CD4-positive, alpha-beta T cell (primary cell): ENCODE measurements at places on chromosomes 16 and 17.

- no peak for DNase-seq
These were observed 118.1 kb downstream of the FTO start for GRCh38 chr16:53821957-53822625.

DNA sequence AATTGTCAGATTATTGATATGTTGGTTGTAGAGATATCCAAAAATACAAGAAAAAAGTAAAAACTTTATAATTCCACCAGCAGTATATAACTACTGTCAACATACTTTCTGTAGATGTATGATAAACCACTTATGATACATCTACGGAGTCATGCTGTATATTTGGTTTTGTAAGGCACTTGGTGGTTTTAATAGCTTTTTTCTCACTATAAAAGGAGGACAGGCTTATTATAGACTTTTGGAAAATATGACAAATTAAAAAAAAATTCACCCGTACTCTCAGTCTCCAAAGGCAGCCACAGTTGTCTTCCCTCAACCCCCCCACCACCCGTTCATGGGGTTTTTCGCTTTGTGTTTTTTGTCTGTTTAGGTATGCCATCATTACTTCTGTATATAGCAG, 14.8 kb downstream of the RAI1 start:
- no peak for DNase-seq

- peak; percentile 86 for DNase-seq
These were observed at the start of gene EDC4 for GRCh38 chr16:67872631-67873434. TSS of gene EDC4 (plus strand) at chr16:67873052. CDS start at chr16:67873262, 210 bp downstream.

- no peak for DNase-seq
These were observed 40.8 kb downstream of the SLFN12L start for GRCh38 chr17:35496451-35497290.

GRCh38 chr17:38706505-38707216, 1.6 kb downstream of the MLLT6 start:
- DNase-seq: no peak

DNA sequence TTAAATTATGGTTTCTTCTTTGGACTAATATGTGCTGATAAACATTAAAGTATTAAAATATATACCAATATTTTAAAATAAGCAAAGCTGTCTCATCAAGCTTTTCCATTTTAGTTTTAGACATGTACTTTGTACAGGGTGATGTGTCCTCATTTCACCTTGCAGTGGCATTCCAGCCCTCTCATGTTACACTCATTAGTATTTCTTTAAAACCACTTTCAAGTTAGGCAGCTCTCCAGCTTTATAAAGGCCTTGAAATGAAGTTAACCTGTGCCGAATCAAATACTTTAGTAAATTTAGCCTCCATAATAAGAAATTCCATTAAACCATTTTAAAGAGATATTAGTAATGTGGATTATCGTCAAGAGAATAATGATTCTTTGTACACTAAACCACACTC, 107.6 kb upstream of the HLF start:
- DNase-seq: no peak

DNA sequence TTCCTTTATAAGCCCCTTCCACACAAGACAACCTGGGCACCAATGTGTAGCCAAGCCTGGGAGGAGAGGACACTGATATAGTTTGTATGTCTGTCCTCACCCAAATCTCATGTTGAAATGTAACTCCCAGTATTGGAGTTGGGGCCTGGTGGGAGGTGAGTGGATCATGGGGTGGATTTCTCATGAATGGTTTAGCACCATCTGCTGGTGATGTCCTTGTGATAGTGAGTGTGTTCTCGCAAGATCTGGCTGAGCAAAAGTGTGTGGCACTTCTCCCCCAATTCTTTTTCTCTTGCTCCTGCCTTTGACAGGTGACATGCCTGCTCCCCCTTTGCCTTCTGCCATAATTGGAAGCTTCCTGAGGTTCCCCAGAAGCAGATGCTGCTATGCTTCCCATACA, 135.8 kb downstream of the USP31 start:
- DNase-seq: no peak

- DNase-seq: no peak
These were observed 46.0 kb downstream of the HOXB1 start for GRCh38 chr17:48484850-48485249.

DNA sequence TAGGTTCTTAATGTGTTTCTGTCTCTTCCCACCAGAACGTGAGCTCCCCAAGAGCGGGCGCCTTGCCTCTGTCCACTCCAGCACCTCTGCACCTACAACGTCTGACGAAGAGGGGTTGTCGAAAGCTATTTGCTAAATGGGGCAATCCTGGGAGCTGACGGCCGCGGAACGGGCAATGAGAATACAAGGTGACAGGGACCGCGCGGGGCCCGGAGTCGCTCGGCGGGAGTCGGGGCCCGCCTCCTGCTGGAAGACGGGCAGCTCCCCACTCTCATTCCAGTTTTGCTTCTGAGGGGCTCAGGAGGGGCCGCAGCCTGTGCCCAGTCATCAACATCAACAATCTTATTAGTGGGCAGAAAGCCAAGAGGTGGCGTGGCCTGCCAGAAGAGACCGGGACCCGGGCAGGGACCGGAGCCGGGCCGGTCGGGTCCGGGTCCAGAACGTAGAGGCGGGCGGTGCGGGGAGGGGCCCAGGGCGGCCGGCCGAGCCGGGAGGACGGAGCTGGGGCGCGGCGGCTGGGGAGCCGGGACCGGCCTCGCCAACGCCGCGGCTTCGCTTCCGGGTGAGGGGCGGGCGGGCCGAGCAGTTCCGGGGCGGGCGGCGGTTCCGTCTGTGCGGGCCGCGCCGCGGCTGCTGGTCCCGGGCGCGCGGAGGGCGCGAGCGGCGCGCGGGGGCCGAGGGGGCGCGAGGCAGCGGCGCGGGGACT, at the start of gene MOSMO:
TSS of gene MOSMO (plus strand) at position 603 of the 706 bp plus-strand sequence. CDS start 191 bp downstream, outside the sequence.
- peak; percentile 68 for DNase-seq

- no peak for DNase-seq
These were observed 26.1 kb upstream of the KDM8 start for GRCh38 chr16:27177031-27177774.

- DNase-seq: no peak
These were observed 20.4 kb upstream of the GRIN2A start for GRCh38 chr16:10202649-10203048.

GRCh38 chr17:31171701-31172100, 76.9 kb downstream of the NF1 start:
- no peak for DNase-seq

GRCh38 chr17:75440738-75441448, 15.5 kb upstream of the TMEM94 start:
- no peak for DNase-seq

- DNase-seq: peak; percentile 57
These were observed 49.6 kb downstream of the USP22 start for GRCh38 chr17:20992987-20993862.

GRCh38 chr16:83117810-83118209, 491.0 kb downstream of the CDH13 start:
- DNase-seq: no peak

DNA sequence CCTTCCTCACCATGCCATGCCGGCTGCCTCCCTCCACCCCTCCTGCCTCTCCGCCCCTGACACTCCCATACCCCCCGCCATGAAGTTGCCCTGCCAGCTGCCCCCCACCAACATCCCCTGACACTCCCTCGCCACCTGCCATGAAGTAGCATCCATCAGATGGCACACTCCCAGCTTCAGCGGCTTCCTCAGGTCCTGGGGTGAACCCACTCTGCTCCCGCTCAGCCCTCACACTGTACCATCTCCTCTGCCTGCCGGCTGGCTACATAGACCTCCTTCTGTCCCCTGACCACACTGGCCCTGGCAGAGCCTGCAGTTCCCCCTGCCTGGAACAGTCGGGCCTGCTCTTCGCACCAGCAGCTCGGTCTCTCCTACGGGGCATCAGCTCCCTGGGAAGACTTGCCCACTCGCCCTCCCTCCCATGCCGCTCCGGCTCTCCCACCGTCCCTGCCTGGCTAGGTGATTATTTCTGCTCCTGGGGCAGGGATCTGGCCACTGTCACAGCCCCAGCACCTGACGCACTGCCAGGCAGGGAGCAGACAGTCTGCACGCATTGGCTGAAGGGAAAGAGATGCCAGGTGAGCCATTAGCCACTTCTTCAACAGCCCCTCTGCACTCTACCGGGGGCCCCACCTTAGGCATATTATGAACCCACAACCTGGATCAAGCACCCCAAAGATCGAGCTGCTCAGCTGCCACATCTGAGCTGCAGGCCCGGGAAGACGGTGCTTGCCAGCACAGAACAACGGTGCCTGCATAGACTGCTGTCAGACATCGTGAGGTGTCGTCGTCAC, 9.0 kb downstream of the CANT1 start:
- no peak for DNase-seq

- DNase-seq: no peak
These were observed 170.4 kb downstream of the SALL1 start for GRCh38 chr16:50980666-50981065.

GRCh38 chr16:88479793-88480760, 27.0 kb downstream of the ZFPM1 start:
- peak; percentile 45 for DNase-seq

DNA sequence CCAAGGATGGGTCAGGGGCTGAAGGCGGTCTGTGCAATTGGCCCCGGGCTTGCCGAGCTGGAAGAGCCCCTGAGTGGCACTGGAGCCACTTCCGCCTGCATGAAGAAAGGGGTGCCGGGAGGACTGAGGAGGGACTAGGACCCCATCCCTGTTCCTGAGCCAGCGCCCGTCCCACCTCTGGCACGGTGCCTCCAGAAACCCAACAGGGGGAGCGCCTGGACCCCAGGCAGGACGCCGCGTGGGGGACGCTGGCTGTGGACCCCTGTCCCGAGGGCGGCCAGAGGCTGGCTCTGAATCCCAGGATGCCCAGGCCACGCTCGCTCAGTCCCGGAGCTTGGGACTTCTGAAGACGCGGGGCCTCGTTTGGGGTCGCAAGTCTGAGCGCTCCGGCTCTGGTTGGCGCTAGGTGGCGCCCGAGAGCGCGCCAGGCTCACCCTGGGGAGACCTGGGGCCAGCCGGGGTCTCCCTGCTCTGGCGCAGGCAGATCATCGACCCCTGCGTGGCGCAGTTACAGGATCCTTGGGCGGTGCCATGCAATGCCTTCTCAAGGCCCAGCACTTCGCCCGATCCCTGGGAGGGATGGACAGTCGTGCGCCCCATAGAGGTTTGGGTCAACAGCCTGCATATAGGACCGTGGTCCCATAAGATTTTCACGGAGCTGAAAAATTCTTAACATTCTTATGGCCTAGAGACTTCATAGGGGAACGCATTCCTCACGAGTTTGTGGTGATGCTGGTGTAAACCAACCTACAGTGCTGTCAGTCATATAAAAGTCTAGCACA, 58.5 kb upstream of the CREBBP start:
- peak; percentile 71 for DNase-seq

DNA sequence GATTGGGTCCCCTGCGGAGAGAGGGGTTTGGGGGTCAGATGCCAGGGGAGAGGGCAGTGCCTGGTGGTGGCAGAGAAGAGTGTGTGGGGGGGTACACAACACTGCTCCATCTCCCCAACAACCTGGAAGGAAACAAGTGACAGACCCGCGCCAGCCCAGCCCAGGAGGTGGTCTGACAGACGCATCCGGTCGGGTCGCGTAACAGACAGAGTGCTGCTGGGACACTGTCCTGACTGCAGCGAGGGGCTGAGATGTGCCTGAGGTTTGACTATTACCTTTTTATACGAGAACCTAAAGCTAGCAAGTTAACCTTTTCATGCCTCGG, 16.2 kb downstream of the UNC13D start:
- no peak for DNase-seq

GRCh38 chr17:10149573-10150399, 48.6 kb downstream of the GAS7 start:
- DNase-seq: peak; percentile 68

DNA sequence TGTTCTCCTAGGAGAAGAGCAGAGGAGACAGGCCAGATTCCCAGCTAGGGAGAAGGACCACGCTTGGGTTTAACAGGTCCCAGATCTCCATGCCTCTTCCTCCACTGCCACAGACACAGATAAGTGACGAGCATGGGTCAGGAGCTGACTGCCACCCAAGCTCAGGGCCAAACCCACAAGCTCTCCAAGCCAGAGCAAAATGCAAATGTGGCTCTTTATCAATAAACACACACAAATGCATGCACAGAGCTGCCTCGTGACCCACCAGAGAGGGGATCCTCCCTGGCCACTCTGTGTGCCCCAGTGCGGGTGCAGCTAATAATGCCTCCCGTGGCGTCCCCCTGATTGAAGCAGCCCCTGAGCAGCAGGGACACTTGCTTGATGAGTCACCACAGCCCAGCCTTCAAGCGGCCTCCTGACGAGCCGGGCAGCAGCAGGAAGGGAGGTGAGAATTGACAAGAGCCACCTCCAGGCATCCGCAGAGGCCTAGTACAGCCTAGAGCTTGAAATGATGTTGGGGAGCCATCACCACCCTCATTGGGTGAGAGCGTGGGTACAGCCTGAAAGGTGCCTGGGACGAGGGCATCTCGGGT, 143.9 kb downstream of the CCDC182 start:
- DNase-seq: no peak
